ENCODE measurements at places on chromosomes 4 and X. TPM values are rescaled to one million over a fixed set of nuclear protein-coding genes. Genes with fewer than 3 reads are reported as not detected.

DNA sequence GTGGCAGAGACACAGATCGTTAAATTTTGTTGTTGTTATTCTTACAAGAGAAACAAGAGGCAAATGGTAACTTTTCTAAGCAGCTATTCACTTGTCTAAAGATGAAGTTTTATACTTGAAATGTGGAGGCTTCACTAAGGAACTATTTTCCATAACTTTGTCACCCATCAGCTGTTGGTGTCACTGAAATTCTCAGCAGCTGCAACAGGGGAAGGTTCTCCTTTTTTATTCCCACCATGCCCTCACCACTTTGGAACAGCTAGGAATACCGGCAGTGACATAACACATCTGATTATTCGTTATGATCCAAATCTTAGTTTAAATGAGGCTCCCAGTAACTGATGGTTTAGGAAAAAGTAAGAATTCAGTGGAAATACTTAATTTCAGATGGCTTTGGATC lies 147.0 kb upstream of the LEF1 start:
- DNase-seq, result no peak

Gene GYG2
- not detected for total RNA-seq

Gene EXOC1L
- not detected for total RNA-seq

Gene LEF1
- total RNA-seq, result 438 TPM

Gene ODAPH
- 0.36 TPM for total RNA-seq

Gene ADD1
- 153 TPM for total RNA-seq
